ENCODE measurements at places on chromosomes 1 and 21.

- no peak for DNase-seq
Observed at GRCh38 chr1:163094589-163094988, 25.4 kb downstream of the RGS4 start.

DNA sequence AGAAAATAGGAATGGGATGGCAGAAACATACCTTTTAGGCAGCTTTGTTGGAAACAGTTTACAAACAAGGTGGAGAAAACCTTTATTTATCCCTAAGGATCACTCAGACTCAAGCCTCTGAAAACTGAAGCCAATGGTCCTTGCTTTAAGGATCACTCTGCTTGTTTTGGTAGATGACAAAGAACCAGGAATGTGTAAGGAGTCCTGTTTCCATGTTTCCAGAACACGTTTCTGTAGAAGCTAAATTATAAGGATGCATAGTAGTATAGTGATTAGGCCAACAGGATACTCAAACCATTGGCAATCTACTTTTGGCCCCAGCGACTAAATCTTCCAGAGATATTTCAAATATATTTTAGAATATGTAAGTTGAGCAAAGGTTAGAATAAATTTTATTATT is 149.1 kb upstream of the HP1BP3 start:
- no peak for DNase-seq

DNA sequence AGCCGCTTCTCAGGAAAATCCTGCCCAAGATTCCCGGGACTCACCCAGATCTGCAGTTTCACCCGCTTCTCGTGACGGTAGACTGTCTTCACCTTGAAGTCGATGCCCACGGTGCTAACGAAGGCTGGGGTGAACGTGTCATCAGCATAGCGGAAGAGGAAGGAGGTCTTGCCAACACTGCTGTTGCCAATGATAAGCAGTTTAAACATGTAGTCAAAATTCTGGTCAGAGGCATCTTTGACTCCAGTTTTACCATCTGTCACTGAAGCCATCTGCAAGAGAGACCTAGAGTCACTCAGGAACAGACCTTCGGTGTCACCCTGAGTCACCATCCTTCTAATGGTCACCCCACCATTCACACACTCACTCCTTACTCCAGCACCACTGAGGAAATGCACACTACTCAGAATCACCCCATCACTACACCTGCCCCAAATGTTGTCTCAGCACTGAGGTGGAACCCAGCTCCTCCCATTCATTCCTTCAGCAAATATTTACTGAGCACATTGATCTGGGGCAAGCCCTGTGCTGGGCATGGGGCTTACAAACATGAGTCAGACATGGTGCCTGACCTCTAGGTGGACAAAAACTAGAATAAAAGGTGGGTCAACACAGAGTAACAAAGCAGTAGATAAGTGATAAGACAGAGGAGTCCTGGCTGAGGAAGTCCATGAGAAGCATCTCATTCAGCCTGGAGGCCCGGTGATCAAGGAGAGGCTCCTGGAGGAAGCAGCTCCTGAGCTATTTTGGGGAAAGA is 13.5 kb downstream of the RAB3B start:
- DNase-seq, result no peak

DNA sequence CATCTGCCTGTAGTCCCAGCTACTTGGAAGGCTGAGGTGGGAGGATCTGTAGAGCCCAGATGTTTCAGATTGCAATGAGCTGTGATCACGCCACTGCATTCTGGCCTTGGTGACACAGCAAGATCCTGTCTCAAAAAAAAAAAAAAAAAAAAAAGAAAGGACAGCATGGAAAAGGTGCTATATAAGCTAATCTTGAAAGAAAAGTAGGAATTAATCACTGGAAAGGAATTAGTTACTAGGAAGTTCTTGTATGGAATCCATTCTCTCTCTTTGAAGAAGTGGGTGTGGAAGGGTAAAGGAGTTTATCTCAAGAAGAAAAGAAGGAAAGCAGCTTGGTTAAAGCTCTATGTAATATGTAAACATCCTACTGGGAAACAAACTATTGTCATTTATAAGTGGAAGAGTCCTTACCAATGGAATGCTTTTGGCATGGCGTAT is 339.2 kb downstream of the DPYD start:
- DNase-seq, result no peak

GRCh38 chr1:50268049-50268448 is 155.2 kb downstream of the DMRTA2 start:
- DNase-seq, result no peak

GRCh38 chr1:234656944-234657654 is 47.1 kb upstream of the IRF2BP2 start:
- DNase-seq, result peak; percentile 99

Measured in bone marrow (tissue), 2 donors.